ENCODE measurements at places on chromosomes 6 and 20.

GRCh38 chr6:64838726-64839125 lies 868.3 kb downstream of the EYS start:
- no peak for DNase-seq

DNA sequence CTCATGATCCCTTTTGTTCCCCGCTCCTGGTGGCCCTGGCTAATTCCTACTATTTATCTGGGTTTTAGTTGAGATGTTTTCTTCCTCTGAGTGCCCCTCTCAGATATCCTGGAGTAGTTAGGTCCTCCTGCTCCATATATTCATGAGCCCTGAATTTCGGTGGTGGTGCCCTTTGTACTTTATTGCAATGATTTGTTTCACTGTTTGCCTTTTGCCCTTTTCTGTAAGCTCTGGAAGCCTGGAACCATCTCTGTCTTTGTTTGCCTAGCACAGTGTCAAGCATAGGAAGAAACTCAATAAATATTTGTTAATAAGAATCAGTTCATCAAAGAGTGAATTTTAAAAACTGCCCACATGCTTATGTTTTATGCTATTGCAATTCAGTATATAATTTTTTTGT lies 144.9 kb downstream of the DNAH8 start:
- no peak for DNase-seq

- no peak for DNase-seq
These were observed 158.2 kb upstream of the PRND start for GRCh38 chr20:4563534-4563933.

DNA sequence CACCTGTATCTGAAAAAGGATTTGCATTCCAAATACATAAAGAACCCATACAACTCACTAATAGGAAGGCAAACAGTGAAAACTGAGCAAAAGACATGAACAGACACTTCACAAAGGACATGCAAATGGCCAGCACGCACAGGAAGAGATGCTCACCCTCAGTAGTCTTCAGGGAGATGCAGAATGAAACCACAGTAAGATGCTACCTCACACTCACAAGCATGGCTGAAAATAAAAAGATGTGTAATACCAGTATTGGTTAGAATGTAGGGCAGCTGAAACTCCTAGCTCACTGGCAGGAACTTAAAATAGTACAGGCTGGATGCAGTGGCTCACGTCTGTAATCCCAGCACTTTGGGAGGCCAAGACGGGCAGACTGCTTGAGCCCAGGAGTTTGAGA lies 64.6 kb downstream of the SNX5 start:
- DNase-seq: no peak

- no peak for DNase-seq
These were observed 9.9 kb downstream of the BPIFA2 start for GRCh38 chr20:33177866-33178265.

DNA sequence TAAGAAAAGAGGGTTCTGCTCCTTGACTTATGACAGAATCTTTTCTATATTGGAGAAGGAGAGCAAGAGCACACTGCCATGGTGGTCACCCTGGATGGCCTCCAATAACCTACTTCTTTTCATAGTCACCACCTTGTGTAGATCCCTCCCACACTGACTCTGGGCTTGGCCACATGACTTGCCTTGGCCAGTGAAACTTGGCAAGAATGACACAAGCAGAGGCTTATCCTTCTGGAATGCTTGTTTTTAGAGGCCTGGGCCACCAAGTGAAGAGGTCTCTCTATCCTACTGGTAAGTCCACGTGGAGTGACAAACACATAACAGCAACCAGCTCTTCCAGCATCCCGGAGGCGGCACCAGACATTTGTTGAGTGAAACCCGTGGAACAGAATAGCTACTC lies 349.4 kb upstream of the JARID2 start:
- DNase-seq: no peak

DNA sequence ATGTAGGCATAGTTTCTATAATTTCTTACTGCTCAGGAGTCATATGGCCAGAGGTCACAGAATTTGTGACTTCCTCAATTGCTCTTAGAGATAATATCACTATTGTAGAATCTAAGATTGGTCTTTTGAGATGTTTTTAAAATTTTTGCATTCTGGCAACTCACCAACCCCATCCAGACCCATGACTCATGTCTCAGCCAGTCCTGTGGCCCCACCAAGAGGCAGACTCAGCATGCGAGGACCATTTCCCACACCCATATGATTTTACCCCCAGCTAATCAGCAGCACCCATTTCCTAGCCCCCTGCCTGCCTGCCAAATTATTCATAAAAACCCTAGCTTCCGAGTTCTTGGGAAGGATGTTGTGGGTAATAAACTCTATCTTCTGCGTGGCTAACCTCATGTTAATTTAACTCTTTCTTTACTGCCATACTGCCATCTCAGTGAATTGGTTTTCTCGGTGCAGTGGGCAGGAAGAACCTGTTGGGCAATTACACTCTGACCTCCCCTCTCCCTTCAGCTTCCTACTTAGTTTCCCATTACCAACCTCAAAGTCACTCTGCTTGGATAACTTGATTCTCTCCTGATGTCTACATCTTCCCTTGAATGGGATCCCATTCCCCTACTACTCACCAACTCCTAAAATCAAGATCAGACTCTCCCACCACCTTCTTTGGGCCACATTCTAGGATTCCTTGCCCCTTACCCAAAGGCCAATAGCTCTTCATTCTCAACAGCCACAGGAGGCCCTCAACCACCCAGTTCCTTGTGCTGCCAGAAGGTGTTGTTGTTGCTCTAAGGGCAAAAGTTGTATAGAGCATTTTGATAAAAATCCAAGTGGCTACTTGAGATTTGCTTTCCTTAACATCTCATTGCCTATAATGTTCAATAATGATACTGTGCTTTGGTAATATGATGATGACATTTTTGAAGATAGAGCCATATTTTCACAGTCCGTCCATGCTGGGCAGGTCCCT lies 16.2 kb upstream of the IYD start:
- DNase-seq: no peak

DNA sequence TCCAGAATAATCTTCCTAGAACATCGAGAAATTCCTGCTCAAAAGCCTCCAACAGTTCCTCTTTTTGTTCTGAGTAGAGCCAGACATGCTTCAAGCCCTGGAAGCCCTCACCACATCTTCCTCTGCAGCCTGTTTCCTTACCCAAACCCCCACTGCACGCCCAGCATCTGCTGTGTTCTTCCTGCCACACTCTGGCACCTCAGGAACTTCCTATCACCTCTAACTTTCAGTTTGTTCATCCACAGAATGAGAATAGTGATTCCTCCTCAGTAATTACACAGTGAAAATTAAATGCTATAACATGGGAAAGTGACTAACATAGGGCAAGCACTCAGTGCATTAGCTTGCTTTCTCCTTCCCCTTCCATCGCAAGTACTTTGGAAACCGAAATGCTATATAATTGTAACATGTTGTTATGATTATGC lies 26.3 kb downstream of the C6orf89 start:
- no peak for DNase-seq

GRCh38 chr20:34517114-34517505 lies 888 bp downstream of the DYNLRB1 start:
- DNase-seq: no peak
